NB4 (cell line): ENCODE measurements at places on chromosomes 2 and 18.
A peak's percentile ranks its signal among the peaks of the same experiment; 100 is the strongest.

- DNase-seq = no peak
Measured at GRCh38 chr2:170723446-170723958, 8.4 kb downstream of the SP5 start.

DNA sequence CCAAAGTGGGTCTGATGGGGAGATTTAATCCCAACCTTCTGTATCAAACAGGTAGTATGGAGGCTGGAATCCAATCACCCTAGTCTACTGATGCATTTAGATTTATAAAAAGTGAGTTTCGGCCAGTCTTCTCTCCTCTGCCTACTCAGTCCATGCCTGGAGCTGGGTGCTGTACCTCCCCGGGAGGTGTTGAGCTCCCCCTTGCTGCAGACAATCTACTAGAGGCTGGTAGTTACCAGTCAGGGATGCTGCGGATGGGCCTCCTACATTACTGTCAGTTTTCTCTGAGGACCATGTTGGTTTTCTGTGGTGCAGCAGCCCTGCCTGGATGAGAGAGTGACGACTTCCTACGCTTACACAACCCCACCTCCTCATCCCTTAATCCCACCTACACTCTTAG, 118.6 kb upstream of the CELF4 start:
- DNase-seq = no peak

DNA sequence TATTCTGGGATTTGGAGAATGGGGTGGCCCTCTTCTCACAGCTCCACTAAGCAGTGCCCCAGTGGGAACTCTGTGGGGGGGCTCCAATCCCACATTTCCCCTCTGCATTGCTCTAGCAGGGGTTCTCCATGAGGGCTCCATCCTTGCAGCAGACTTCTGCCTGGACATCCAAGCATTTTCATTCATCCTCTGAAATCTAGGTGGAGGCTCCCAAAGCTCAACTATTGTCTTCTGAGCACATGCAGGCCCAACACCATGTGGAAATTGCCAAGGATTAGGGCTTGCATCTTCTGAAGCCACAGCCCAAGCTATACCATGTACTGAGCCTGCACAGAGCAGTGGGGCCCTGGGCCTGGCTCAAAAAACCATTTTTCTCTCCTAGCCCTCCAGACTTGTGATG, 162.4 kb upstream of the CWC22 start:
- no peak for DNase-seq

DNA sequence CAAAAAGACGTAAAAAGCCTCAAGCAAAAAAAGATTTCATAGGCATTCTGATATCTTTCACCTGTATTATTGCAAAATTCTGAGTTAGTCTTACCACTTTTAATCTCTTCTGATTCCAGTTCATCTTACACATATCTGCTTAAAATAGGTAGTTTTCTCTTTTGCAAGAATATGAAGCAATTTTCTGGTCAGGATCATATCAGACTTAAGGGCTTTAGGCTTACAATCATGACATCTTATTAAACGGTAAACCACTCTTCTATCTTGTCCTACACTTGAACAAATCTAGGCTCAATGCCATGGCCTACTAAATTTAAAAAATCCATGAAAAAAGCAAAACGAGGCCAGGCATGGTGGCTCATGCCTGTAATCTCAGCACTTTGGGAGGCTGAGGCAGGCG, 50.1 kb upstream of the GAREM1 start:
- DNase-seq = no peak

DNA sequence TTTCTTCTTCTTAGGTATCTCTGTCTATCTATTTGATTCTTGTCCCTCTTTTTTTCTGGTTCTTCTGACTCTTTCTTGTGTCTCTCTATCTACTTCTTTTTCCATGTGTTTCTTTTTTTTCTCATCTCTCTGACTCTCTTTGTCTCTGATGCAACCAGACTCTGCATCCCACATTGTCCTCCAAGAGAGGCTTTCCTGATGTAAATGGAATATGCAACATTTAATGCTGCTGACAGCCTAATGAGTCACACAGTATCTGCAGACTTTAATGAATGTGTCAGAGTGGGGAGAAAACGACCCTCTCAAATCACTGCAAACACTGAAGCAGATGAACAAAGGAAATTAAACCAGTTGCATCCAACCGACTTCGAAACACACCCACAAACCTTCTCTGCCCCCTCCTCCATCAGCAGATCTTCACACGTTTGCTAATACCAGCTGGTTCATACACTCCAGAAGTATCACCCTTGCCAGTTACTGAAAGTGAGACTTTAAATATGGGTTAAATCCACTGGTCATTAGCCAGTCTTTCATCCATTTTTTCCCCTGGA, 351.5 kb downstream of the TXNL1 start:
- DNase-seq = no peak

- DNase-seq = no peak
Measured at GRCh38 chr2:30373881-30374302, 73.2 kb upstream of the LCLAT1 start.

DNA sequence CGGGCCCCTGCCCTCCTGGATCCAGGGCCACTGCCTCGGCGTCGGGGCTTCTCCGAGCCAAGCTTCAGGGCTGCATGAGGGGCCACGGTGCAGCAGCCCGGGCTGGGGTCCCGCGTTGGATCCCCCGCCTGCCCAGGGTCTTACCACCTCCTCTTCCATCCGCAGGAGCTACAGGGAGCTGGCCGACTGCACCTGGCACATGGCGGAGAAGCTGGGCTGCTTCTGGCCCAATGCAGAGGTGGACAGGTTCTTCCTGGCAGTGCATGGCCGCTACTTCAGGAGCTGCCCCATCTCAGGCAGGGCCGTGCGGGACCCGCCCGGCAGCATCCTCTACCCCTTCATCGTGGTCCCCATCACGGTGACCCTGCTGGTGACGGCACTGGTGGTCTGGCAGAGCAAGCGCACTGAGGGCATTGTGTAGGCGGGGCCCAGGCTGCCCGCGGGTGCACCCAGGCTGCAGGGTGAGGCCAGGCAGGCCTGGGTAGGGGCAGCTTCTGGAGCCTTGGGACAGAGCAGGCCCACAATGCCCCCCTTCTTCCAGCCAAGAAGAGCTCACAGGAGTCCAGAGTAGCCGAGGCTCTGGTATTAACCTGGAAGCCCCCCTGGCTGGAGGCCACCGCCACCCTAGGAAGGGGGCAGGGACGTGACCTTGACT, 52.1 kb downstream of the RAMP1 start:
- DNase-seq = no peak

GRCh38 chr18:10482363-10482984, 28.0 kb downstream of the APCDD1 start:
- peak; percentile 7 for DNase-seq

- DNase-seq = no peak
Measured at GRCh38 chr2:217864963-217865772, 137.6 kb downstream of the TNS1 start.

GRCh38 chr18:34028324-34028723, 196.4 kb downstream of the NOL4 start:
- no peak for DNase-seq

- DNase-seq = no peak
Measured at GRCh38 chr2:114089636-114090319, 199.9 kb downstream of the ACTR3 start.

DNA sequence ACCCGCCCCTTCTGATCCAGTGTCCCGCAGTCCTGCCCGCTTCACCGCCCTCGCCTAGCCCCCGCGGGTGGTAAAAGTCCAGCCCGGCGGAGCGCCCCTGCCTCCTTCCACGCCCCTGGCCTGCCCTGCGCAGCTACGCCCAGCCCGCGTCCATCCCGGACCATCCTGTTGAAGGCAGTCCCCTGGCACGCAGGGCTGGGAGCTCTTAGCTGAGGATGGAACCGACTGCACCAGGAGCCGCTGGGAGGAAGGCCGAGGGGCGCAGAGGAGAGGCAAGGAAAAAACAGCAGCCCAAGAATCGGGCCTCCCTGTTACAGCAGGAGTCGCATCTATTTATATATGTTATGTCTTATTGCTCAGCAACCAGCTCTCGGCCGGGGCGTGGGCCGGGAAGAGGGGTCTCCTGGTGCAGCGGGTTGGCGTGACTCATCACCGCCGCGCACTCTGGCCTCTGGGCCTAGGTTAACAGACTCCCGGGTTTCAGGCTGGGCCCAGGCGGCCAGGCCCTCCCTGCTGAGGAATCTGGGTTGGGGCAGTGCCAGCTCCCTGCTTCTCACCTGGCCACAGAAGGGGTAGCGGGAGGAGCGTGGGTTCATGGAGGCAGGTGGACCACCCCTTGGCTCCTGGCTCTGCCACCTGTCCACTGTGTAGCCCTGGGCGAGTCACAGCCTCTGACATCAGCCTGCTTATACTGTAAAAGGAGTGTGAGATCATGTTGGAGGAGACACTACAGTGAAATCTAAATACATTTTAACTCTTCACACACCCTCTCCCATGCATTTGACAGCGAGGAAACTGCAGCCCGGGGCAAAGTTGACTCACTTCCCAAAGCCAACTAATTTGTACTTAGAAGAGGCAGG, 13.4 kb upstream of the MAP3K2 start:
- no peak for DNase-seq

DNA sequence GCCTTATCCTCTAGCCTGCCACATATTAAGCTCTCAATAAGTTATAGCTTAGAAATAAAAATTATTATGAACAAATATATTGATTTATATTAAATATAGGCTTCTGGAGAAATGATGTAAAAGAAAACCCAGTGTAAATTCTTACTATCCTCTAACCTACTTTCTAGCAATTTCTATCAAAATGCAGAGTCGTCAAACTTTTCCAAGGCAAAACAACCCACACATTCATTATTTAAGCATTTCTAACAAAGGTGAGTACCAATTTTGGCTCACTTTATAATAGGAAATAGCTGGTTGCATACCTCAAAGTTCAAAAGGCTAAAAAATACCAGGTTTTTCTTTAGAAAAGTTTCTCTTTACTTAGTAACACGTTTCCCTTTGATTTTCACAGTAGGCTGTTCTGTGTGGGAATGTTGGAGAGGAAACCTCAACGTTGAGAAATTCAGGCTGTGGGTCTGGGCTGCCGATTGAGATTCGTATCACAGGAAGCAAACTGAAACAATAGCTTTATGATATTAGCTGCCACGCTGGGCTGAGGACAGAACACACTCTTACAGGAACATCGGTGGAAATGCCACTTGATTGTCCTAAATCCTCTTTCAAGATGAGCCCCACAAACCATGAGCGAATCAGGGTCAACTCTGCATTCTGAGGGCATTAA, 53.0 kb downstream of the EPAS1 start:
- DNase-seq = peak; percentile 51

DNA sequence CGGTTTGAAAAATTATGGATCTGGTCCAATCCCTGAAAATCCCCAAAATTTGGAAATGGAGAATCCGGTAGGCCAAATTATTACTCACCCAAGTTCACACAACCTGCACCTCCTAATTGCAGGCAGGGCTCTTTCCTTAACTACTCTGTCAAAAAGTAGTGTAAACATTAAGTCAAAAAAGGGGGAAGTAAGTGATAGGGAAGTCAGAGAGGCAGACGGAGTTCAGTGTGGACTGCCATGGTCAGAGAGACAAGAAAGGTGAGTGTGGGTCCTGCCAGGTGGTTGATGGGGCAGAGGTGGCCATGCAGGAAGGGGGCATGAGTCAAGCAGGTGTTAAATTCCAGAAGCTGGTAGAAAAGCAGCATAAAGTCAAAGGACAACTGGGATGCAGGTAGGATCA, 104.7 kb upstream of the STPG4 start:
- DNase-seq = peak; percentile 31

- peak; percentile 26 for DNase-seq
Measured at GRCh38 chr2:174764280-174765255, at the start of gene CHRNA1. Gene CHRNA1 (minus strand): TSS chr2:174764472. CDS start chr2:174764394, 78 bp downstream.

DNA sequence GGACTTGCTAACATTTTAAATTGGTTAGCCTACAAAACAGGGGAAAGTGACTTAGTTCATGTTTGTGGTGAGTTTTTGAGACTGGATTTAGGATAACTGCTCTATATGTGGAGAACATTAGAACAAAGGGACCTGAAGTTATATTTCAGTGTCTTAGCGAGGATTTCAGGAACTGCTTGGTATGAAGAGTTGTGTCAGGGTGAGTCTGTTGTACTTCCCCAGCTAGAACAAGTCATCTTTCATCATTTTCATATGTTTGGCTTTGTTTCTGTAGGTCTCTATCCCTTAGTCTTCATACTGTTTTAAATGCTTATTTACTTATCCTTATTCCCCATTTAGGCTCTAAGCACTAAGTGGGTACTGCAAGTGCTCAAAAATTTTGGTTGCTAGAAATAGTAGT, 41.9 kb downstream of the KCMF1 start:
- no peak for DNase-seq

DNA sequence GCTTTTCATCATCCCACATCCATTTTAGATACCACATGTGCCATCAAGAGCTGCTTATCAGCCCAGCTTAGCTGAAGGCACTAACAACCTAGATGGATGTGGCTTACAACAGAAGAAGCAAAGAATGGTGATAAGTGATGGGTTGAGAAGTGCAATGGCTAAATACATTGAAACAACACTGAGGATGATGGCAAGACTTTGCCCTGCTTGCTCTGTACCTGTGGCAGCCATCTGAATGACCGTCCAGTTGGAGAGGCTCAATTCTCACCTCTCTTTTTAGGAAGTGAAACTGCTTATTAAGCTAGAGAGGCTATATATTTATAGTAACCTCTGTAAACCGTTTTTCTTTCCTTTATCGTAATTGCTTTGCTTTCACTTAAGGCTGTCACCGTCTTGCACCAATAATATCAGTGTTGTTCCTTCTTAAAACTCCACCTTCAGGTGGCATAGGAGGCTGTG, 5.7 kb downstream of the GPATCH11 start:
- peak; percentile 14 for DNase-seq

DNA sequence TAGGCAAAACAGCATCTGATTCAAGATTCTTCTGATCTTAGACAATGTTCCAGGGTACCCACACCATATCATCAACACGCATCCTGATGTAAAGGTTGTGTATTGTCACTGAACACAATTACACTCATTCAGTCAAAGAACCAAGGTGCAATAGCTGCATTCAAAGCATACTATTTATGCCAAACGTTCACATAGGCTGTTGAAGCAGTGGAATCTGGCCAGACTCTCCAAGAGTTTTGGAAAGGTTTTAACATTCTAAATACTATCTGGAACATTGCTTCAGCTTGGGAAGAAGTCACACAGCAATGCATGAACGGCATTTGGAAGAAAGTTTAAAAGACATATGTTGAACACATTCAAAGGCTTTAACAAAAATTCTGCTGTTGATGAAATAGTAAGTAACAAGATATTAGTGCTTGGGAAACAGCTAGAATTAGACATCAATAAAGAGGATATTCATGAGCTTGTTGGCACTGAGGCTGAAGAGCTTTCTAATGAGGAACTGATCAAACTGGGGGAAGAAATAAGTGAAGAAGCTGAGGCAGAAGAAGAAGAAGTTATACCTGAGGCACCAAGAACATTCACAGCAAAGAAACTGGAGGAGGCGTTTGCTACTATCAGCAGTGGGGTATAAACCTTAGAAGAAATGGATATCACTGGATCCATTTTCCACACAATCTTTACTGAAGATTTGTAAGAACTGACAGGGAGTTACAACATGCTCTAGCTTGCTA, 47.6 kb upstream of the MSH6 start:
- DNase-seq = no peak

- DNase-seq = no peak
Measured at GRCh38 chr18:60929966-60930365, 403.3 kb upstream of the CDH20 start.

- no peak for DNase-seq
Measured at GRCh38 chr2:121626777-121627524, 22.3 kb downstream of the CLASP1 start.

- no peak for DNase-seq
Measured at GRCh38 chr2:202632682-202633290, 2.0 kb upstream of the FAM117B start.

- DNase-seq = no peak
Measured at GRCh38 chr18:28267878-28268625, 91.1 kb upstream of the CDH2 start.

GRCh38 chr2:235195921-235196320, 244.1 kb downstream of the SH3BP4 start:
- no peak for DNase-seq
